Lung microvascular endothelial cell (primary cell): ENCODE measurements at places on chromosomes 1 and 21.
A peak's percentile ranks its signal among the peaks of the same experiment; 100 is the strongest.

DNA sequence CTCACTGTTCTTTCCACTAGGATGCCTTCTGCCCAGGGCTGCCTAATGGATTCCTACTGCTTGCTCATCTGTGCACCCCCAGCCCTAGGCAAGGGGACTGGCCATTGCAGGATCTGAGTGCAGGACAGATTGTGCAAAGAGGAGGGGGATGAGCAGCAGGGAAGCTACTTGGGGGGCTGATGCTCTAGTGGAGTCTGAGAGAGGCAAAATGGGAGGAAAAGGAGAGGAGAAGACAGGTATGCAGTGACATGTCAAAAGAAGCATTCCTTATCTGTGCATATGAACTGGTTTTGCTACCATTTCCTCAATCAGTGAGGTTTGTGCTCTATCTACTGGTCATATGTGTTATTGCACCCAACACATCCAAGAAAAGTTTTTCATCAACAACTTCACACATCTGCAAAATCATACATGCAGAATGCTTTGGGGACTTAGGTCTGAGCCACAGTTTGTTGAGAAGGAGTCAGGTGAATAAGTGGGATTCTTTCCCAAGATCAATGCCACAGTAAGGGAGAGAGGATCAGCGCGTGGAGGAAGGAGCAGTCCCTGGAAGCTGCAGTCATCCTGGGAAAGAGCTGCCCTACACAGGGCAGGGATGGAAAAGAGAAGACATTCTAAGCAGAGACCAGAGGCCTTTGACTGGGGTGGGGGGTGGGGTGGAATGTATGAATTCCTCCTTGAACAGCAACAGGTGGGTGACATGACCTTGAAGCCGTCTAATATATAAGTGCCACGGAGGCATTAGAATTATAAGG, 14.4 kb downstream of the SLC5A9 start:
- peak; percentile 70 for DNase-seq

DNA sequence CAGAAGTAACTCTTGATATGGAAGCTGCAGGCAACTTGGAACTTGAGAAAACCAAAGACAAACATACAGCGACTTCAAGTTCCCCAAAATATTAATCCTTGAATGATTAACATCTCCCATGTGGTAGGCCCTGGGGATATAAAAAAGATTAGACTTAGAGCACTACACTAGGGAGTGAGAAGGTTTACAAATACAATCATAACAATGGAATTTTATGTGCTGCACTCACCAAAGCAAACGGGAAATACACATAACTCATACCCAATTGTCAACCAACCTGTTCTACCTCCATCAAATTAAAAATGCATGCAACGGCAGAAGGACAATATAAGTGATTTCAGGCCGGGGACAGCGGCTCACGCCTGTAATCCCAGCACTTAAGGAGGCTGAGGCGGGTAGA, 3.7 kb downstream of the SMYD3 start:
- DNase-seq, result peak; percentile 36

DNA sequence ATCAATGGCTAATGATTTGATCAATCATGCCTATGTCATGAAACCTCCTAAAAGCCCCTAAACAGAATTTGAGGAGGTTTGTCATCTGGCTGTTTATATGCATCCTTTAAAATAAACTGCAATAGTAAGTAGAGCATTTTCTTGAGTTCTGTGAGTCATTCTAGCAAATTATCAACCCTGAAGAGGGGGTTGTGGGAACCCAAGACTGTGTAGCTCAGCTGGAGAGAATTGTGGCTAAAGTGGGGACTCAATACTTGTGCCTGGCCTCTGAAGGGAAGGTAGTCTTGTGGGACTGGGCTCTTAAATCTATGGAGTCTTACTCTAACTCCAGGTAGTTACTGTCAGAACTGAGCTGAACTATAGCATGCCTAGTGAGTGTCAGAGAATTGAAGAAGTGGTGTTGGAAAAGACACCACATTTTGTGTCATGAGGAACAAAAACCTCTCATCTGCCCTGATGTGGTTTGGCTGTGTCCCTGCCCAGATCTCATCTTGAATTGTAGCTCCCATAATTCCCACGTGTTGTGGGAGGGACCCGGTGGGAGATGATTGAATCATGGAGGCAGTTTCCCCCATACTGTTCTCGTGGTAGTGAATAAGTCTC, 402.4 kb downstream of the USH2A start:
- no peak for DNase-seq

DNA sequence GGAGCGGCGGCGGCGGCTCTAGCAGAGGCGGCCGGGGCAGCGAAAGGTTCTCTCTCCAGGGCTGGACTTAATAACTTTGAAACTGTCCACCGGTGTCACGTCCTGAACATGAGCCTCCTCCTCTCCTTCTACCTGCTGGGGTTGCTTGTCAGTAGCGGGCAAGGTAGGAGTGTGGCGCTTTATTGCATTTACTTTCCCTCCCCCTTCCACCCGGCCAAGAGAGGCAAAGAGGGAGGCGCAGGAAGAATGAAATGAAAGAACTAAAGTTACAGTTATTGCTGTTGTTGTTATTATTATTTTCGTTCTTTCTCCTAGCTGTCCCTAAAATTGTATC, 214 bp downstream of the NCAM2 start:
- no peak for DNase-seq

GRCh38 chr1:193614817-193615216, 428.4 kb upstream of the B3GALT2 start:
- peak; percentile 61 for DNase-seq

DNA sequence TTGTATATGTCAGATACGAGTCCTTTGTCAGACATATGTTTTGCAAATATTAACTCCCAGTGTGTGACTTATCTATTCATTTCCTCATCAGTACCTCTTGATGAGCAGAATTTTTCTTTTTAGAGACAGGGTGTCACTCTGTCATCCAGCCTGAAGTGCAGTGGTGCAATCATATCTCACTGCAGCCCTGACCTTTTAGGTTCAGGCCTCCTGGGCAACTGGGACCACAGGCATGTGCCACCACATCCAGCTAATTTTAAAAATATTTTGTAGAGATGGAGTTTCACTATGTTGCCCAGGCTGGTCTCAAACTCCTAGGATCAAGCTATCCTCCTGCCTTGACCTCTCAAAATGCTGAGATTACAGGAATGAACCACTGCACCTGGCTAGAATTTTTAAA, 93.0 kb downstream of the HLCS start:
- no peak for DNase-seq

- DNase-seq, result no peak
Observed at GRCh38 chr1:111967886-111968285, 21.6 kb downstream of the KCND3 start.

- no peak for DNase-seq
Observed at GRCh38 chr1:210932104-210932503, 201.8 kb downstream of the KCNH1 start.

DNA sequence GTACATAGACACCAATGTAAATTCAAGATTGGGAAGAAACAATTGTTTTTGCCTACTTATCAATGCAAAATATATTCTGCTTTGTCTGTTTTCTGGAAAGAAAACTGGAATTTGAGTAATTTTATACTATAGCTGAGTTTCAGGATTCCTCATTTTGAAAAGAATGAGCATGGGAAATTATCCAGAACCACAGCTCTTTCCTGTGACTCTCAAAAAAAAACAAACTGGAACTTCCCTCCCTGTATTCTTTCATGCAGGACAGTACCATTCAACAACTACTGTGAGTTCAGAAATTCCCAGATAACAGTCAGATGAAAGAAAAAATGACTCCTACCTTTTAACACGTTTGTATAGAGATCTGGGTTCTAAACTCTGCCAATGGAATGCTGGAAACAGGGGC, 372.4 kb downstream of the TGFB2 start:
- DNase-seq, result peak; percentile 66

DNA sequence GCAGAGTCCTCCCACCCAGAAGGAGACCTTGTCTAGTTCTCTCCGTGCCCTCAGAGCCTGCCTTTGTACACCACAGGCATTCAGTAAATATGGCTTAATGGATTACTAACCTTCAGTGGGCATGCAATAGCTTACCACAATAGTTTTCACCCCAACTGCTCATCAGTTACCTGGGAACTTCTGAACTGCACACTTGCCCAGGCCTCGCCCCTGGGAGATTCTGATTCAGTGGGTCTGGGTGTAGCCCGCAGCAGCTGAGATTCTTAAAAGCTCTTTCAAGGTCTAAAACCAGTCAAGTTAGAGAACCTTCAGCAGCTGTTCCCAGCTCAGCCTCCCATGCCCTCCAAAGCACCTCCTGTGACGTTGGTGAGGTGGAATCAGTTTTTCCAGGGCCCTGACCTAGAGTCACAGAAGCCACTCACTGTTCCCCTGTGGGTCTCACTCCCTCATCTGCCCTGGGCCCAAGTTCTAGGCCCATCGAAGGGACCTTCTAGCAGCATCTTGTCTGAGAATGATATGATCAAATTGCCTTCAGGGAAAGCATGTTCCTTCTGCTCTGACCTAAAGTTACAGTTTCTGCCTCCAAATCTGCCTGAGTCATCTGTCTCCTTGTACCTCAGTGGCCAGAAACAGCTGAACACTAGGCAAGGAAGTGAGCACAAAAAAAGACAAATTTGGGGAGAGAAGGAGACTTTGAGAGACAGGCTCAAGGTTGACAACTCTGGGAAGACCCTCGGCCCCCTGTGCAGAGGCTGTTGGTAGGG, 10.8 kb downstream of the ASAP3 start:
- no peak for DNase-seq

DNA sequence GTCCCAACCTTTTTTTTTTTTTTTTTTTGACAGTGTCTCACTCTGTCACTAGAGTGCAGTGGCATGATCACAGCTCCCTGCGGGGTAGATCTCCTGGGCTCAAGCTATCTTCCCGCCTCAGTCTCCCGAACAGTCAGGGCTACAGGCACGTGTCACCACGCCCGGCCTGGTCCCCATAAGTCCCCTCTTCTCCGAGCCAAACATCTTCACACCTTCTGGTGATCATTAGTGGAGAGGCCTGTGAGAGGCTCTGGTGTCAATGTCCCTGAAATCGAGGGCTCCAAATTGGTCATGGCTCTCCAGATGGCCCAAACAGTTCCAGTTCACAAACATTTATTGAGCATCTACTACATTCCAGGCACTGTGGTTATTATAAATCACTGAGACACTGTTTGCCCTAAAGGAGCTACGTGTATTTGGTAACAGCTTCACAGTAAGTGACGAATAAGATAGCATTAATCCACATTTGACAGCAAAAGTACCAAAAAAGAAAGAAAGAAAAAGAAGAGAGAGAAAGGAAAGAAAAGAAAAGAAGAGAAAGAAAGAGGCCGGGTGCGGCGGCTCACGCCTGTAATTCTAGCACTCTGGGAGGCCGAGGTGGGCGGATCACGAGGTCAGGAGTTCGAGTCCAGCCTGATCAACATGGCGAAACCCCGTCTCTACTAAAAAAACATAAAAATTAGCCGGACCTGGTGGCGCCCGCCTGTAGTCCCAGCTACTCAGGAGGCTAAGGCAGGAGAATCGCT, 867 bp upstream of the TIMM17A start:
- DNase-seq, result no peak
